ENCODE measurements at places on chromosomes 12 and 14. TPM values are rescaled to one million over a fixed set of nuclear protein-coding genes. Genes with fewer than 3 reads are reported as not detected.

NRIP2 gene
- total RNA-seq = 3.7 TPM

ZBTB42 gene
- 5.4 TPM for total RNA-seq

PIWIL1 gene
- 1.5 TPM for total RNA-seq

RERGL gene
- 0.99 TPM for total RNA-seq
